ENCODE measurements at places on chromosomes 16 and 17.

- DNase-seq = no peak
Observed at GRCh38 chr16:57740423-57741071, 5.0 kb downstream of the KATNB1 start.

GRCh38 chr16:71540-72401 lies 660 bp downstream of the RHBDF1 start:
- no peak for DNase-seq

- DNase-seq = no peak
Observed at GRCh38 chr16:71974068-71974818, 26.0 kb downstream of the PKD1L3 start.

DNA sequence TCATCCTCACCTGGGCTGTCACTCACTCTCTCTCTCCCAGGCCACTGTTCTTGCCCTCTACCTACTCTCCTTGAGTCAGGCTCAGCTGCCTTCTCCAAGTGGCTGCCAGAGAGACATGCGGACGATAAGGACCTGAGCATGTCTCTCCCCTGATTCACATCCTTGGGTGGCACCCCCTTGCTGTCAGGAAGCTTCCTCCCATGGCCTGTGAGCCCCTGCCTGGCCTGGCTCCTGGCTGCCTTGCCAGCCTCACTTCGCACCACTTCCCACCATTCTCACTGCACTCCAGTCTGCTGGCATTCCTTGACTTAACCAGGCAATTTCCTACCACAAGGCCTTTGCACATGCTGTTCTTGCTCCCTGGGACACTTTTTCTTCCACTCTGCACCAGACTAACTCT lies 2.7 kb upstream of the ALDH3A1 start:
- no peak for DNase-seq

DNA sequence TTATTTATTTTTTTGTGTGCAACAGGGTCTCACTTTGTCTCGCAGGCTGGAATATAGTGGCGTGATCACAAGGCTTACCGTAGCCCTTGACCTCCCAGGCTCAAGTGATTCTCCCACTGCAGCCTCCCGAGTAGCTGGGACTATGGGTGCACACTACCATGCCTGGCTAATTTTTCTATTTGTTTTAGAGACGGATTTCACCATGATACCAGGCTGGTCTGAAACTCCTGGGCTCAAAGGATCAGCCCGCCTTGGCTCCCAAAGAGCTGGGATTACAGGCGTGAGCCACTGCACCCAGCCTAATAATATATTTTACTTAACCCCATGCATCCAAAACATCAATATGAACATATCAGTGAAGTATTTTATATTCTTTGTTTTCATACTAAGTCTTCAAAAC lies 2.0 kb downstream of the CCDC200 start:
- no peak for DNase-seq

GRCh38 chr16:20901436-20902112 lies 1.0 kb downstream of the LYRM1 start:
- DNase-seq = no peak

GRCh38 chr17:48054238-48055185 lies 6.4 kb downstream of the NFE2L1 start:
- DNase-seq = peak; percentile 92

Measured in NCI-H1092 (cell line).